Activated B cell treated with CpG ODN at 0.5 μM for 24 hours (primary cell): ENCODE measurements at places on chromosomes 12 and 14.
A peak's percentile ranks its signal among the peaks of the same experiment; 100 is the strongest.

- no peak for DNase-seq
Observed at GRCh38 chr12:7645395-7646177, 20.1 kb downstream of the APOBEC1 start.

GRCh38 chr12:54048406-54049093 lies 5.1 kb upstream of the HOXC4 start:
- no peak for DNase-seq

DNA sequence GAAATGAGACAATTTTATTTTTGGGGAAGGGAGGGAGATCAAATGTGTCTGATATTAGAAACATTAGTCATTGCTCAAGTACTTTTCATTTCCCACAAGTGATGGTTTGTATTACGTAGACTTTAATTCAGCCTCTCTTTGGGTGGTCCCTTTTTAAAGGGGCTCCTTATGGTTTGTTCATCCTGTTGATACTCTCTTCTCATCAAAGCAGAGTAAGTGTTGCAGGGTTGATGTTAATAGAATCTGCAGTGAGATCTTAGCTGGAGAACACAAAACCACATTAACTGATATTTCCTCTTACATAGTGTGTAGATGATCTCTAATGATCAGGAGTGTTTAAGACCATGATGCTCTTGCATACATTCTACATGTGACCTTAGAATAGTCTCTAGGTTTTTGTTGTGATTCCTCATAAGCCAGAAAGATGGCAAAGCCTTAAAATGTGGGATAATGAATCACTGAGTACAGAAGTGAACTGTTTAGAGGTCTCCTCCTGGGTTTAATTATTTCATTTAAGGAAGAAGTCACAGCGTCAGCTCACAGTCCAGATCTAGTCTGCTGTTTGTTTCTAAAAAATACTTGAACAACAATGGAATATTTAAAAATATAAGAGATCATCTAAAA lies 87.4 kb upstream of the PTPRR start:
- no peak for DNase-seq

DNA sequence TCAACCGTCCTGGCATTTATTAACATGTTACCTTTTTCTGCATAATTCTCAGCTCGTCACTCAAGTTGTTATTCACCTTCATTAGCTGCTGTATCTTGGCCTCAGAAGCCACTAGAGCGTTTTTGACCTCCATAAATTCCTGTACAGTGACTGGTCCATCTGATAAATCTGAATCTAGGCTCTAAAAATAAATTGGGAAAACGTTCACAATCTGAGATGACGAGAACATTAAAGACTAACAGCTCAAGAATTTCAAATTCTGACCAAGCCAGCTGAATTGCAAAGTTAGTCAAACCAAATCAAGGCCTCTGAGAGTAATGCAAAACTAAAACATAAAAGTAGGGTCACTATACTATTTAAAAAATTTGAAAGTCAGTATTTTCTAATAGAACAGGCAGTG lies 45.0 kb downstream of the GIT2 start:
- DNase-seq: no peak

GRCh38 chr12:94659346-94659930 lies 9.1 kb upstream of the TMCC3 start:
- no peak for DNase-seq

DNA sequence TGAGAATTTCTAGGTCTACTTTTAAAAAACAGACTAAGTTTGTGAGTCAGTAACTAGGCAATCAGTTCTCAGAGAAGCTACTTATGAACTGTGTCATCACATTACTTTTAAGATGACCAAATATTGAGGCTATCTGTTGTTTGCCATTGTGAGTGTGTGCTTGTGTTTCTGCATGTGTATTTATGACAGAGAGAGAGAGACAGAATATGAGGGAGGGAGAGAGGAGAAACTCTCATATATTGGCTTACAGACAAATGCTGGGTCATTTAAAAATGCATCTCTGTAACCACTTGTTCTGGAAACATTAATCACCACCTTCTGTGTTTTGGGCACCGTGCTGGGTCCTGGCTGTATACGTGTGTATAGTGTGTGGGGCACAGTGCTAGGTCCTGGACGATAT lies 161.5 kb upstream of the FRMD6 start:
- no peak for DNase-seq

- no peak for DNase-seq
Observed at GRCh38 chr14:102591372-102591943, 991 bp upstream of the RCOR1 start.

- no peak for DNase-seq
Observed at GRCh38 chr14:55332654-55333570, 61.7 kb downstream of the FBXO34 start.

GRCh38 chr12:46926526-46926925 lies 100.7 kb upstream of the SLC38A4 start:
- DNase-seq: no peak

DNA sequence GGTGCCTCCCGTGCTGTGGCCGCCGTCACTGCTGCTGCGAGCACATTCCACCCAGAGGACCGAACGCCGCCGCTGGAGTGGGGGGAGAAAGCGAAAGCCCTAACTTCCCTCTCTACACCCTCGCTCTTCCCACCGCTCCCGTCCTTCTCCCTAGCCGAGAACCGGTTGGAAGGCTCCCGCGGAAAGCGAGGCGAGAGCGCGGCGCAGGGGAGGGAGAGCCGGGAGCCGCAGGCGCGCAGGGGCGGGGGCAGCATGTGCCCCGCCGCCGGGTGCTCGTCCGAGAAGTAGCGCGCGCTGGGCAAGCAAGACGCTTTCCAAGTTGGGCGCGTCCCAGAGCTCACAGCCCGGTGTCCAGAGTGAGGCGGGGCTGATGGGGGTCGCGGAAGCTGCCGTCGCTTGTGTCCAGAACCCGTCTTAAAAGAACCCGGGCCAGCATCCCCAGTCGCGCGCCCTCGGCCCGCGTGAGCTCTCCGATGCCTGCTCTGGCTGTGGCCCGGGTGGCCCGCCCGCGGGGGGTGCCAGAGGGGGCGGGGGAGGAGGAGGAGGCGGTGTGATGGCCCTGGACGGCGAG lies at the start of gene TRHDE:
Gene TRHDE, plus strand, starts transcription at position 280 of the 571 bp plus-strand sequence. Its CDS starts 274 bp downstream, at position 554.
- DNase-seq: no peak

- DNase-seq: no peak
Observed at GRCh38 chr12:2258025-2258424, 205.2 kb downstream of the CACNA1C start.

DNA sequence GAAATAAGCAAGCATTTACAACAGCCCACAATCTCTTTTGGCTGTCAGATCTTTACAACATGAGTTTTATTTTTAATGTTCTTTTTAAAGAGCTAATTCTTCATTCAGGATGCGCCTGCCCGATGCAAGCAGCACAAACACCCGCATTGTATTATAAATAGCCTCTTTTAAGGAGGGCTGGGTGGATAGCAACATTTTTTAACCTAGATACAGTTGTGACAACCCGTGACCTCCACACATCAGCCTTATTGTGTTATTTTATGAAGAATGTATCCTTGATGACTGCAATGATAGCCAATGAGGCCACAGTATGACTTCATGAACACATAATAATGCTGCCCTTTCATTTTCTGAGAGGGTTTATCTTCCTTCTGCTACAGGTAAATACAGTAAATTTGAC lies 173.7 kb downstream of the FOXN3 start:
- DNase-seq: no peak

DNA sequence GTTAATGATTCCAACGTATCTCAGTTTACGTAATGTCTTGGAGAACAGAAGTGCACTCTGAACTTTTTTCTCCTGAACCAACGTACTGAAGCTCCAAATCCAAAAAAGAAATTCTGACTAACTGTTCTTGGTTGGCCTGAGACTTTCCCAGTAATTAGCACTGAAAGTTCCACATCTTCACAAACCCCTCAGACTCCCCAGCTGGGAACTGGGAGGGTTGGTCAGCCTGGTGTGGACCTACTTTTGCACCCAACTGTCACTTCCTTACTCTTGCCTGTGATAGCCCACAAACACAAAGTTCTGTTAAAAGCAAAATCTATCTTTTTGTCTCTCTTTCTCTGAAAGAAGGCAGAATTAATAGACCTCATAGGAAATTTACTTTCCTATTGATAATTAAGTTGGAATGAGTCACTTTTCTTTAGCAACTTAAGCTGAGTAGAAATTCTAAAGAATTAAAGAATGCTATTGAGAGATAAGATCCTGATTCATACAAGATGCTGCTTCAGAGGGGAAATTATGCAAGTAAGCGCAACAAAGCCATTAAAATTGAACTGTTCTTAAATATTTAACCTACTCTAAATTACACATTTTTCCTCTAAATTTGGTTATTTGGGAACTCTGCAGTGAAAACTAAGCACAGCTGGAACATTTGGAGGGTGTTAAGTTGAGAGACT lies 155.0 kb downstream of the EPS8 start:
- no peak for DNase-seq

DNA sequence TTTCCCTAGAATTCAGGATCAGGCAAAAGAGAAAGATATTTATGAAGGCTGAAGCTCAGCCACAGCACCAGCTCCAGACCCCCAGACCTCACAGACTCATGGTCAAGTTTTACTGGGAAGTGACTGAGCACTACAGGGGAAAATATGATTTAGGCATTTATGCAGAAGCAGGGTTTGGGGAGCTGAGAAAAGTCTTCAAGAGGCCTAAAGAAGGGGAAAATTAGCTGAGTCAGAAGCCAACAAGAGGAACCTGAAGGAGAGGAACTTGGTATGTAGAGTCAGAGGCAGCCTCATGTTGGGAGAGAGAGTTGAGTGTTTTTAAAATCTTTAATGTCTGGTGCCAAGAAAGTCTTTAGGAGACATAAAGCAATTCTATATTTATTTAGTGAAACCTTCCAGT lies 63.0 kb downstream of the FOS start:
- DNase-seq: no peak

DNA sequence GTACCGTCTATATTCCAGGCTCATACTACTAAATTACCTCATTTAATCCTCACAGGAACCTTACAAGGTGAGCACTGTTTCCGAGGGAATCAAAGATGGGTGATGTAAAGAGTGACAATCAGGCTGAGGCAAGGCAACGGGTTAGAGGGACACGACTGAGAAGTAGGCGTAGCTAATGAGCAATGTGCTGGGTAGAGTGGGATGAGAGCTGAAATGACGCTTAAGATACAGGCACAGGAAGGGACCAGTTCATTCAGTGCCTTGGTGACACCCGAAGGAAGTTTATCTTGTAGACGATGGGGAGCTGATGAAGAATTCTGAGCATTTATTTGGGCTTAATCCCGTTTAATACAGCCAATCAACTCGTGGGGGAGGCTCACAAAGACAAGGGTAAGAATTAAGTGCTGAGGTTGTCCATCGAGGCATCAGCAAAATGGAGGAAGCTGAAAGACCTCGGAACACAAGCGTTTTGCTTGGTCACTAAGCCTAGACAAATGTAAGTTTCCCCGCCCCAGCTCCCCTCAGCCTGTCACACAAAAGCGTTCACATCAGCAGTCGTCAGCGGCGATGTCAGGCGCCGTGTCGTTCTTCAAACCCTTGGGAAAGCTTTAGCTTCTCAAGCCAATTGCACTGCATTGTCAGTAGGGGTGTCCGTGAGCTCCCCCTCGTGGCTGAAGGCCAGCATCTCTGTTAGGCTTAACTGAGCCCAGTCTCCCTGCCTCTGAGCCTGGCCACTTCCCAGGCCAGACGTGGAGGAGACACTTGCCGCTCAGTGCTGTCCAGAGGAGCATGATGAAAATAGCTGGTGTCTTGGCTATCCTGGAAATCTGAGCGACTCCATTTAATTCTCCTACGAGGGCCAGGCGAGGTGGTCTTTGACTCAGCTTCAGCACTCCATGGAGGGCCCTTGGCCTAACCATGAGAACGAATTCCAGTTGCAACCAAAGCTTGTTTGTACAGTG lies 288.5 kb upstream of the G2E3 start:
- peak; percentile 33 for DNase-seq

GRCh38 chr14:56648508-56649301 lies 69.1 kb downstream of the TMEM260 start:
- no peak for DNase-seq

GRCh38 chr12:6335451-6336078 lies 6.3 kb downstream of the TNFRSF1A start:
- no peak for DNase-seq

- no peak for DNase-seq
Observed at GRCh38 chr14:37585101-37585511, 9.9 kb downstream of the FOXA1 start.

DNA sequence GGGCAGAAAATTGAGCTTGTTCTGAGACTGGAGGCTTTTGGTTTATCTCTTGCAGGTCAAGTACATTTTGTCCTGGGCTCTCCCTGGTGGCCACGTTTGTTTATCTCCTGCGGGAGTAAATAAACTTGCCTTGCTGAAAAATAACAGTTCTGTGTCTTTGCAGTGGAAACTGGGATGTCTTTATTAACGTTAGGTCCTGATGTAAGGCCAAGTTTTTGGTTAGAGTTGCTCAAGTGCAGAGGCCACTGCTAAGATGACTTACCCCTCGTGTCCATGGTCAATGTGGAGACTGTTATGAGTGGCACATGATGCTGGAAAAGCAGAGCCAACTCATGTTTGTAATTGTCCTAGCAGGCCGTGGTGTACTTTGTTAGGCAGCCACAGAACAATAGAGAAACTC lies 3.8 kb downstream of the PTPN11 start:
- no peak for DNase-seq

DNA sequence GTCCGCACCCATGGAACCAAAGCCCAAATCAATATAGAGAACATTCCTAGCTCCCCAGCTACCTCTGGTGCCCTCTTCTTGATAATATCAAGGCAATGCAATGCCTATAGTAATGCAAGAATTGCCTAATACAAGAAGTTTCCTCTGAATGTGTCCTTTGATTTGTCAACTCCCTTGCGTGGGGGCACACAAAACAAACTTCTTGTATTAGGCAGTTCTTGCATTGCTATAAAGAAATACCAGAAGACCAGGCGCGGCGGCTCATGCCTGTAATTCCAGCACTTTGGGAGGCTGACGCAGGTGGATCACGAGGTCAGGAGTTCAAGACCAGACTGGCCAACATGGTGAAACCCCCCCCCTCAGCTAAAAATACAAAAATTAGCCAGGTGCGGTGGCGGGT lies 10.4 kb upstream of the ITPK1 start:
- DNase-seq: no peak
